ENCODE measurements at places on chromosomes 4 and X. TPM values are rescaled to one million over a fixed set of nuclear protein-coding genes. Genes with fewer than 3 reads are reported as not detected.

DNA sequence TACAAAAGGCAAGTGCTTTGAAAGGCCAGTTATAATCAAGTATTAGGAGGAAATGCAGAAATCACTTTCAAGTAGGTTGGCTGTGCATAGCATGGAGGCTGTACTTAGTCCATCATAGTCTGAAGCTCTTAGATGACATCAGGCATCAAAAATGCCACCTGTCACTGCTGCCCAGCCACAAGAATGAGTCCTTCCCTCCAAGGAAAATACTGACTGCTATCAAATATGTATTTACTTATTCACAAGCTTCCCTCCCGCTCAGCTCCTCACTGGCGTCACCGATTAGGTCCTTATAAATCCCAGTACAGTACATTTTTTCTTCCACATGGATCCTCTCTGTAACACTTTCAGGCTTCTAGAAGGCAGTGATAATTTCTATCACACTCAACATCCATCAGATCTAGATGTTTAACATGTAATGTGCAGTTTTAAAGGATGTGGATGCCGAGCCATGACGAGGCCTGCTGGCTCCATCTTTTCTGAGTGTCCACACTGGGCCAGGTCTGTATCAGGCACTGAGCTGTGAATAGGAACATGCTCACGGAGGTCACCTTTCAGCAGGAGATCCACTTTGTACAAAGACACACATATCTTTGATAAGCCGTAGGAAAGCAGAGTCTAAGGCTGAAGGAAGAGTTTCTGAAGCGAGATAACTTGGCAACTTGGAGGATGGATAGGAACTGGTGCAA lies 121.9 kb downstream of the PALLD start:
- H3K27me3 ChIP-seq = no peaks in the 10 kb centered on the region
- H3K36me3 ChIP-seq = no peaks in the 10 kb centered on the region
- H3K4me1 ChIP-seq = peaks cover 57% of the 10 kb centered on the region
- peak; percentile 95 for DNase-seq
- H3K27ac ChIP-seq = peak overlapping the region; percentile 95

DNA sequence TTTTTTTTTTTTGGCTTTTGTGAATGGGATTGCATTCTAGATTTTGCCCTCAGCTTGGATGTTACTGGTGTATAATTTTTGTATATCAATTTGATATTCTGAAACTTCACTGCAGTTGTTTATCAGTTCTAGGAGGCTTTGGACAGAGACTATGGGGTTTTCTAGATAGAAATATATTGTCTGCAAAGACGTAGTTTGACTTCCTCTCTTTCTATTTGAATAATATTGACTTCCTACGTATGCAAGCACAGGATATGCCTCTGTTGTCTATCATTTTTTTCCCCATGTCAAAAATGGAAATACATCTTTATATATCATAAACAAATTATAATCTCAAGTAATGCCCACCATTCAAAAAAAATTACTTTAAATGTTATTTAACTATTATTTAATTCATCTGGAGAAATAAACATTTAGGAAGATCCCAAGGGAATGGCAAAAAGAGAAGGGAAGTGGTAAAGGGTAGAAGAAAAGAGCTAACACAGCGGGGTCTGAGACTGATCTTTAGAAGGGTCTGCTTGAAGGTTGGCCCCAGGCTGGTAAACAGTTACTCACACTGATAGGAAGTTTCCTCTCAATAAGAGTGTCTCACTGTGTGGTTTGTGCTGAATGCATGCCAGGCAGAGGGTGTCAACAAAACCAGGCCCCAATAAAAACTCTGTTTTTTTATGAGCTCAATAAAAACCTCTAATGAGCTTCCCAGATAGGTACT lies 35.7 kb downstream of the ZNF518B start:
- no peaks in the 10 kb centered on the region for H3K36me3 ChIP-seq
- H3K4me1 ChIP-seq = no peaks in the 10 kb centered on the region
- no peak overlapping the region for H3K4me3 ChIP-seq

DNA sequence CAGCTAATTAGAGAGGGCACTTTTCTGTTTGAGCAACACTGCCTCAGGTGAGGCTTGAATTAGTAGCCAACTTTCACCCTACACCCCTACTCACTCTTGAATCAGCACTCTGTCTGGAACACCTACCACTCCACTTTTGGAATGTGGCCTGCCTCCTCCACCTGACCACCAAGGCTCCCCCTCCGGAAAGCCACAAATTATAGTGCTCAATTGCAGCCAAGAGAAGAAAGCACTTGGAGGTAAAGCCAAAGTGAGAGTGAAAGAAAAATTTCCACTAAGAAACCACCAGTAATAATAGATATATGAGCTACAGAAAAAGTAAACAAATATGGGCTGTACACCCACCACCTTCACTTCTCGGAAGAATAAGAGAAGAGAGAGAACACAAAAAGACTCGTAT lies 41.1 kb downstream of the PPP3CA start:
- H3K4me3 ChIP-seq = no peak overlapping the region
- peak; percentile 74 for DNase-seq
- no peaks in the 10 kb centered on the region for H3K36me3 ChIP-seq
- no peak overlapping the region for H3K27ac ChIP-seq
- no peaks in the 10 kb centered on the region for H3K27me3 ChIP-seq

DNA sequence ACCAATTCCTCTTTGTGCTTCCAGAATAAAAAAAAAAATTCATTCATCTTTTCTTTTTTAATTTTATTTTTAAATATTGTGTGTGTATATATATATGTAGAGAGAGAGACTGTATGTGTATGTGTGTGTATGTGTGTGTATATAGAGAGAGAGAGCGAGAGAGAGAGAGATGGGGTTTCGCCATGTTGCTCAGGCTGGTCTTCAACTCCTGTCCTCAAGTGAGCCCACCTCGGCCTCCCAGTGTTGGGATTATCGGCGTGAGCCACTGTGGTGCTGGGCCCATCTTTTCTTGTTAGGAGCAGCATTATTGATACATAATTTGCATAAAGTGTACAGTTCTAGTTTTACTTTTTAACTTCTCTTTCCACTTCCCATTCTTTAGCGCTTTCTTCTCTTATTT lies 33.6 kb downstream of the KDM6A start:
- no peak overlapping the region for H3K4me3 ChIP-seq
- H3K27ac ChIP-seq = no peak overlapping the region
- H3K4me1 ChIP-seq = peaks cover 15% of the 10 kb centered on the region
- H3K36me3 ChIP-seq = no peaks in the 10 kb centered on the region
- no peaks in the 10 kb centered on the region for H3K27me3 ChIP-seq

GRCh38 chrX:66050140-66050569 lies 10.3 kb upstream of the VSIG4 start:
- H3K4me3 ChIP-seq = no peak overlapping the region
- H3K27ac ChIP-seq = no peak overlapping the region
- no peaks in the 10 kb centered on the region for H3K27me3 ChIP-seq
- DNase-seq = no peak
- H3K4me1 ChIP-seq = no peaks in the 10 kb centered on the region

GRCh38 chr4:141121768-141122454 lies 11.4 kb downstream of the RNF150 start:
- H3K36me3 ChIP-seq = no peaks in the 10 kb centered on the region
- H3K27me3 ChIP-seq = no peaks in the 10 kb centered on the region
- no peak overlapping the region for H3K27ac ChIP-seq

- H3K27ac ChIP-seq = no peak overlapping the region
- no peaks in the 10 kb centered on the region for H3K27me3 ChIP-seq
- H3K36me3 ChIP-seq = no peaks in the 10 kb centered on the region
- no peak overlapping the region for H3K4me3 ChIP-seq
- DNase-seq = no peak
- H3K4me1 ChIP-seq = no peaks in the 10 kb centered on the region
Measured at GRCh38 chr4:130576218-130576617, 1480.3 kb downstream of the C4orf33 start.

Gene TCEAL9
- 69.0 TPM for total RNA-seq

DNA sequence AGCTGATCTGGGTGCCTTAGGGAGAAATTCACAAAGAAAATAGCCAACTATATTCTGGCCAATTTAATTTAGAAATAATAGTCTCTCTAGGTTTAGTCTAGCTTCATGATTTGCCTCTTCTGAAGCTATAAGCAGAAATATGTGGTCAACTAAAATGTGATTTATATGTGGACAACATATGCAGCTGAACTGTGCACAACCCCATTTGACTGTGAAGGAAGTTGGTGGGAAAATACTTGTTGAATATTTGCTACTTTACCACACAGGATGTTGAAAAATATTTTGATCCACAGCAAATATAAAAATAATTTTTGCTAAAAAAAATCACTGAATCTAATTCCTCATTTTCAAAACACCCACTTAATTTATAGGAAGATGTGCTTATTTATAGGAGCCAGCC lies 15.7 kb upstream of the RNF128 start:
- no peaks in the 10 kb centered on the region for H3K36me3 ChIP-seq
- no peak overlapping the region for H3K4me3 ChIP-seq
- no peak overlapping the region for H3K27ac ChIP-seq
- DNase-seq = peak; percentile 8
- H3K27me3 ChIP-seq = no peaks in the 10 kb centered on the region

Gene MAPK10
- 4.6 TPM for total RNA-seq

DNA sequence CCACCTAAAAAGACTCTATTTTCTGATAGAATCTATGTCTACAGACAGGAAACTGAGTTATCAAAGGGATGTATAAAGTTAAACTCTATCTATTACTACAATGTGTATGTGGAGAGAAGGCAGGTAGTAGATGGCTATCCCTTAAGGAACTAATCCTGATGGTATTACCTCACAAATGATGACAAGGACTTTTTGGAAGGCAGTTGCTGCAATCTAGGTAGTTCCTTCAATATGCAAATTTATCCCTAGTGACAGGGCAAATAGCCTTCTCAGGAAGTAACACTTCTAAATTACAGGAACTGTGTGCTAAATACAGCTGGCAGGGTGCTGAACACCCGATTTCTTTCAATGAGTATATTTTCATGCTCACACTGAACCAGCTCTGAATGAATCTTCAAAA lies 177.4 kb downstream of the COL25A1 start:
- DNase-seq = no peak
- no peak overlapping the region for H3K4me3 ChIP-seq
- no peaks in the 10 kb centered on the region for H3K36me3 ChIP-seq
- no peak overlapping the region for H3K27ac ChIP-seq
- H3K4me1 ChIP-seq = no peaks in the 10 kb centered on the region
- no peaks in the 10 kb centered on the region for H3K27me3 ChIP-seq

DNA sequence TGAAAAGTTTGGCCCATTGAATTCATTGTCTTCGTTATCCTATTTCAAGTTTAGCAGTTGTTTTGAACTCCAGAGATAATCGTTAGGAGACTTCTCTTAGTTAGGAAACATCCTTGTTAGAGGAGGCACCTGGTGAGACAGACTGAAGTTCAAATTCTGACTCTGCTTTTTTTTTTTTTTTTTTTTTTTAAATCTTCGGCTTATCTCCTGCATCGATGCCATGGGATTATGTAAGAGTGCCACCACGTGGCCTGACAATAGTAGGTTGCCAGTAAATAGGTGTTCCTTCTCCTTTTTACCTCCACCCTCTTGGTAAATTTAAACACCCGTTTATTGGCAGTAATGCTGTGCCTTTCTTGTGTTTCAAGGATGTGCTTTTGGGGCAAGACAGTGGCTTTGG lies 149.3 kb downstream of the SOWAHB start:
- no peaks in the 10 kb centered on the region for H3K36me3 ChIP-seq
- peaks cover 27% of the 10 kb centered on the region for H3K4me1 ChIP-seq
- H3K4me3 ChIP-seq = no peak overlapping the region
- H3K27ac ChIP-seq = no peak overlapping the region
- no peak for DNase-seq

- no peak overlapping the region for H3K4me3 ChIP-seq
- no peaks in the 10 kb centered on the region for H3K36me3 ChIP-seq
- H3K27me3 ChIP-seq = no peaks in the 10 kb centered on the region
- DNase-seq = no peak
Measured at GRCh38 chr4:52660643-52661042, 1.5 kb upstream of the USP46 start.

GRCh38 chr4:183413234-183414200 lies 30.9 kb upstream of the CDKN2AIP start:
- no peaks in the 10 kb centered on the region for H3K4me1 ChIP-seq
- no peaks in the 10 kb centered on the region for H3K36me3 ChIP-seq
- no peak for DNase-seq
- no peak overlapping the region for H3K4me3 ChIP-seq
- H3K27me3 ChIP-seq = no peaks in the 10 kb centered on the region

DNA sequence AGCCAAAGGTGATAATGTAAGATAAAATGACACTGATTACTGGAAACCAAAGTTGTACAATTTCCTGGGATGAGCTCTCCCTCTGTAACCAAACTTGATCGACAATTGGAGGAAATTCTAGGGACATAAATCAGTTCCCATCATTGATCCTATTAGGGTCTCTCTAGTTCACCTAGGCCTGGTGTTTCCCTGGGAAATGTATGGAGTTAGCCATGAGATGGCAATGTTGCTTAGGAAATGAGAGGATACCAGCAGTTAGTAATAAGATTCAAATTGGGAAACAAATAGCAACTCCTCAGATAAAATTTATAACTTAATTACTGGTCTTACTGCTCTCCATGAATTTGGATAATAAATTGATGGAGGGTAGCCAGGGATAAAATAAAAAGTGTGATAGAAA lies 52.2 kb downstream of the SPATA18 start:
- H3K4me1 ChIP-seq = peaks cover 34% of the 10 kb centered on the region
- no peak for DNase-seq
- no peaks in the 10 kb centered on the region for H3K27me3 ChIP-seq
- H3K4me3 ChIP-seq = no peak overlapping the region
- H3K36me3 ChIP-seq = no peaks in the 10 kb centered on the region

DNA sequence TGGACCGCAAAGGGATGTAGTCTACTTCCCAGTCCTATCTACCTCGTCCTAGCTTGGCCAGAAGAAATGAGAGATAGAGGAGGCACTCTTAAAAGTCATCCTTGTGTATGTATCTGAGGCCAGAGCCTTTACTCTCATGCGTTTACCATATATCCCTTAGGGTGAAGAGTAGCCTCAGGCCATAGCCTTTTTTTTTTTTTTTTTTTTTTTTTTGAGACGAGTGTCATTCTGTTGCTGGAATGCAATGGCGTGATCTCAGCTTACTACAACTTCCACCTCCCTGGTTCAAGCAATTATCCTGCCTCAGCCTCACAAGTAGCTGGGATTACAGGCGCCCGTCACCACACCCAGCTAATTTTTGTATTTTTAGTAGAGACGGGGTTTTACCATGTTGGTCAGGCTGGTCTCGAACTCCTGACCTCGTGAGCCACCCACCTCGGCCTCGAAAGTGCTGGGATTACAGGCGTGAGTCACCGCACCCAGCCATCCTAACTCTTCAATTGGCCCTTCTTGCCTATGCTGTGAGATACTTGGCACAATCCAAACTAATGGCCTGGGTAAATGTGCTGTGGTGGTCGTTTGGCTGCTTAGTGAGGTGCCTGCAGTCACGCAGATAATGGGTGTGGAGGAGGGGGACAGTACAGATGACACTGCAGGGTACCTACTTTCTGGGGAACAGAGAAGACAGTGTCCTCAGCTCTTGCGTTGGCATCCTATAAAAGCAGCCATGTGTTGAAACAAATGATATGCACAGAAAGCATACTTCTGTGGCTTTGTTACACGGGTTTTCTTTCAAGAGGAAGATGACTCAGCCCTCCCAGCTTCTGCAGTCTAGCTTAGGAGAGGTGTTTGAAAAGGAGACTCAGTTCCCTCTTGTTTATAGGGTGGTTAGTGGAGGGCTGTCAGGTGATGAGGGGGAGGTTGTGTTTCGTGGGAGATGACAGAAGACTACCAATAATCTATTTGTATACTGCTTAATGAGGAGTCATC lies 10.4 kb upstream of the DGAT2L6 start:
- H3K4me1 ChIP-seq = peaks cover 32% of the 10 kb centered on the region
- DNase-seq = peak; percentile 67
- peak overlapping the region; percentile 82 for H3K27ac ChIP-seq
- peaks cover 7% of the 10 kb centered on the region for H3K36me3 ChIP-seq
- no peaks in the 10 kb centered on the region for H3K27me3 ChIP-seq

Gene ZNF711
- 10.8 TPM for total RNA-seq

Gene RAB9B
- 2.2 TPM for total RNA-seq

Gene HSFX3
- not detected for total RNA-seq

- H3K36me3 ChIP-seq = no peaks in the 10 kb centered on the region
- H3K27ac ChIP-seq = no peak overlapping the region
- no peak for DNase-seq
- H3K27me3 ChIP-seq = no peaks in the 10 kb centered on the region
- no peaks in the 10 kb centered on the region for H3K4me1 ChIP-seq
Measured at GRCh38 chr4:64195582-64195981, 213.7 kb downstream of the TECRL start.
